ENCODE measurements at places on chromosomes 4 and X. TPM values are rescaled to one million over a fixed set of nuclear protein-coding genes. Genes with fewer than 3 reads are reported as not detected.

Gene LINC00632
- 2.8 TPM for total RNA-seq

Gene BEX2
- 0.29 TPM for total RNA-seq

Gene BGN
- 34.2 TPM for total RNA-seq

Gene GYPA
- total RNA-seq = not detected

Gene DBET
- not detected for total RNA-seq

Gene PPEF1
- not detected for total RNA-seq

Gene SPANXA2
- total RNA-seq = not detected

Gene DUX4
- total RNA-seq = not detected

Gene PFKFB1
- total RNA-seq = 0.07 TPM

Gene MAGEA10
- not detected for total RNA-seq

Gene ARX
- not detected for total RNA-seq

Gene PROM1
- 0.13 TPM for total RNA-seq
